ENCODE measurements at places on chromosomes 6 and 20.
A peak's percentile ranks its signal among the peaks of the same experiment; 100 is the strongest.

GRCh38 chr6:54958446-54958845 is 111.9 kb downstream of the FAM83B start:
- no peak for DNase-seq

- peak; percentile 41 for DNase-seq
Observed at GRCh38 chr6:13763740-13764381, 50.5 kb downstream of the MCUR1 start.

GRCh38 chr6:145373826-145374225 is 361.5 kb downstream of the EPM2A start:
- DNase-seq = no peak

DNA sequence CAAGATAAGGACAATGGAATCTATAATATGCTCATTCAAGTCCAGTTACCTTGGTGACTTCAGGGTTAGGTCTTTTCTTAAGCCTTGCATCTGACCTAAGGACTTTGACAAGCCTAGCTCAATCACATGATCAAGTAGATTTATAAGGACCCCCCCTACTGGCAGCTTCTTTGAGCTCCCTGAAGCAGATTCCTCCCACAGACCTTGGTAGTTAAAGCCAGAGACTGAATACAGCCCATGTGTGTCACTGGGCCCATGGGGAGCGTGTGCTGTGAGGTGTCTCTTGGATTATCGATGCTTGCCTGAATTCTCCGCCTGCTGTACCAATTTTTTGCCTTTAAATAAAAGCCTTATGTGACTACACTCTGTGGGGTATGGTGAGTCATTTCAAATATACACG is 372.7 kb upstream of the RGS17 start:
- DNase-seq = no peak

- DNase-seq = no peak
Observed at GRCh38 chr6:117444600-117444999, 18.9 kb upstream of the ROS1 start.

- DNase-seq = no peak
Observed at GRCh38 chr6:21149470-21149869, 444.1 kb upstream of the SOX4 start.

DNA sequence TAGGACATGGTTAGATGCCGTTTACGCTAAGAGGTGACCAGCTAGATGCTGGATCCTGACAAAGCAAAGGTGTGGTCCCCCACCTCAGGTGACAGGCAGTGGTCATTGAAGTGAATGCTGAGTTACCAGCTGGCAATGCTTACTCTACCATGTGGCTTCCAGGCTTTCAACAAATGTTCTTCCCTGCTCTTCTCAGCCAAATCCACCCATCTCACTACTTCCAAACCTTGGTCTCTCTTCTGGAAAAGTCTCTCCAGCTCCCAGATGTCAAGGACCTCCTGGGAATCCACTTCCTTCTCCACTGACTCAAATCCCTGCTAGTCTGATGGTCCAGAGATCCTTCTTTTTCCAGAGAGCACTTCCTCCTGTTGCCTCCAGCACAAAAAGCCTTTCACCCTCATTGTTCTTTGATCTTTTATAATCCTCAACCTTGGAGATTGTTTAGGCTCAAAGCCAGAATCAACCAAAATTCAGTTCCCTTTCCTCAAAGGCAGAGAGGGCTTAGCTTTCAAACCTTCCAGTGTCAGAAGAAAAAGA is 228.0 kb downstream of the ZNF217 start:
- no peak for DNase-seq

GRCh38 chr6:29748391-29749307 is 25.4 kb downstream of the HLA-F start:
- peak; percentile 81 for DNase-seq

DNA sequence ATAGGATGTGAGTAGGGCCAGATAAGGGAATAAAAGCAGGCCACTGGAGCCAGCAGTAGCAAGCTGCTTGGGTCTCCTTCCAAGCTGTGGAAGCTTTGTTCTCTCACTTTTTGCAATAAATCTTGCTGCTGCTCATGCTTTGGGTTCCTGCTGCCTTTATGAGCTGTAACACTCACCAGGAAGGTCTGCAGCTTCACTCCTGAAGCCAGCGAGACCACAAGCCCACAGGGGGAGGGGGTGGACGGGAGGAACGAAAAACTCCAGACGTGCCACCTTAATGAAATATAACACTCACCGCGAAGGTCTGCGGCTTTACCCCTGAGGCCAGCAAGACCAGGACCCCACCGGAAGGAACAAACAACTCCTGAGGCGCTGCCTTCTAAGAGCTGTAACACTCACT is 1324.4 kb upstream of the EYS start:
- DNase-seq = no peak

- no peak for DNase-seq
Observed at GRCh38 chr20:16514140-16514539, 59.1 kb downstream of the KIF16B start.

DNA sequence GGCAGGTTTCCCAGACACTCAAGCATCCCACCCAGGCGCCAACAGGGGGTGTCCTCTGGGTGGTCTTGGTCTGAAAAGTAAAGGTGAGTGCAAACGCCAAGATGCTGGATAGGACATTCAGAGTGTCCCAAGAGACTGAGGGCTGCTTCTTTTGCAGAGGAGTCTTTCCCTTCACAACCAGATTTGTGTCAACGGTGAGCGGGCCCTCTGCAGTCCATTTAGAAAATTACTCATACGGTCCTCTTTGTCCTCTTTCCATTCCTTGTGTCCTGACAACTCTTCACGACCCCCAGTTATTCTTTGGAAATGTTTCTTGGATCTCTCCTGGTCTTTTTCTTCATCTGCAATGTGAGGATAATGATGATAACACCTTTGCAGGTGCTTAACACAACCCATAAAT is 257.8 kb downstream of the CDC5L start:
- DNase-seq = no peak

GRCh38 chr6:9295644-9296043 is 860.3 kb upstream of the SLC35B3 start:
- no peak for DNase-seq

DNA sequence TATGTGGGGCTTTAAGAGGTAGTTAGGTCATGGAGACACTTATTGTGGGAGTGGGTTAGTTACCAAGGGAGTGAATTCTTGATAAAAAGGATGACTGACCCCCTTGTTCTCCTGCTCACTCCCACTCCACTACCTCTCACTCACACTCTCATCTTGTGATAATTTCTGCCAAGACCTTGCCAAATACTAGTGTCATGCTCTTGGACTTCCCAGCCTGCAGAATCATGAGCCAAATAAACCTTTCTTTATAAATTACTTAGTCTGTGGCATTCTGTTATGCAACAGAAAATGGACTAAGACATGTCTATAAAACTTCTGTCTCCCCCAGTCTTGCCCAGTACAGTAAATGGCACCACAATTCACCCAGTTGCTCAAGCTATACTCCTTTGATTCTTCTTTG is 93.3 kb downstream of the COL21A1 start:
- no peak for DNase-seq

- DNase-seq = no peak
Observed at GRCh38 chr6:3137057-3137777, 18.7 kb downstream of the BPHL start.

DNA sequence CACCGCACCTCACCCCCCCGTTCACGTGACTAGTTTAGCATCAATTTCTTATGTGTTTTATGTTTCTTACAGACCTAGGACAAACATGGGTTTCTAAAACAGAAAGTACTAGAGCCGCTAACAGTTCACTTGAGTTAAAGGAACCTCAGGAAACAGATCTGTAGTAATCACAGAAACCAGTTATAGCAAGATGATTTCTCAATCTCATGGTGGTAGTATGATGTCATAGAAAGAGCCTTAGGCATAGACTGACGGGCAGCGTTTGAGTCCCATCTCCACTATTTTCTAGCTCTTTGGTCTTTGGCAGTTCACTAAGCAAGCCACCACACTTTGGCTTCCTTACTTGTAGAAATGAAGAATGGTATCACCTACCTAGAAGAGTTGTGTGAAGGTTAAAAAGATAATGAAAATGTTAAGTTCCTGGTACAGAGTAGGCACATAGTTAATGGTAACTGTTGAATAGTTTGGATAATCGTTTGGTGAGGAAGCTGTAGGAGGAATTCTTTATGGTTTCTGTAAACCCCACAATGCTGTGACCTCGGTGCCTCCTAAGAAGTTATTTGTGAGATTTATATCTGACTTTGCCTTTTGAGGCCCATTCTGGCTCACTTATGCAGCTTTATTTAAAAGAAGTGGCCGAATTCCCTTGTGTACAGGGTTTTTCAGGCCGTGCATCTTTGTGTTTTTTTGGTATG is 21.3 kb downstream of the CTNNBL1 start:
- no peak for DNase-seq

GRCh38 chr6:125164696-125165095 is 11.1 kb downstream of the TPD52L1 start:
- no peak for DNase-seq

GRCh38 chr20:11544029-11544678 is 373.5 kb upstream of the BTBD3 start:
- DNase-seq = no peak

- DNase-seq = no peak
Observed at GRCh38 chr6:112874881-112875280, 527.8 kb downstream of the RFPL4B start.

DNA sequence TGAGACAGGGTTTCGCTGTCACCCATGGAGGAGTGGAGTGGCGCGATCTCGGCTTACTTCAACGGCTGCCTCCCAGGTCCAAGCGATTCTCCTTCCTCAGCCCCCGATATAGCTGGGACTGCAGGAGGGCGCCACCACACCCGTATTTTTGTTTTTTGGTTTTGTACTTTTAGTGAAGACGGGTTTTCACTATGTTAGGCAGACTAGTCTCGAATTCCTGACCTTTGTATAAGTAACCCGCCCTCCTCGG is 115.4 kb upstream of the BTN3A2 start:
- no peak for DNase-seq

GRCh38 chr6:61538801-61539200 is 747.2 kb downstream of the KHDRBS2 start:
- no peak for DNase-seq
